NCI-H510A (cell line): ENCODE measurements at places on chromosomes 1 and 21.

- peak; percentile 84 for DNase-seq
These were observed at the start of gene ZNF697 for GRCh38 chr1:119647734-119648619. ZNF697 (minus strand) TSS chr1:119648266; CDS start chr1:119626100, 22,166 bp downstream.

GRCh38 chr1:7786795-7787194 is 2.7 kb downstream of the PER3 start:
- no peak for DNase-seq

DNA sequence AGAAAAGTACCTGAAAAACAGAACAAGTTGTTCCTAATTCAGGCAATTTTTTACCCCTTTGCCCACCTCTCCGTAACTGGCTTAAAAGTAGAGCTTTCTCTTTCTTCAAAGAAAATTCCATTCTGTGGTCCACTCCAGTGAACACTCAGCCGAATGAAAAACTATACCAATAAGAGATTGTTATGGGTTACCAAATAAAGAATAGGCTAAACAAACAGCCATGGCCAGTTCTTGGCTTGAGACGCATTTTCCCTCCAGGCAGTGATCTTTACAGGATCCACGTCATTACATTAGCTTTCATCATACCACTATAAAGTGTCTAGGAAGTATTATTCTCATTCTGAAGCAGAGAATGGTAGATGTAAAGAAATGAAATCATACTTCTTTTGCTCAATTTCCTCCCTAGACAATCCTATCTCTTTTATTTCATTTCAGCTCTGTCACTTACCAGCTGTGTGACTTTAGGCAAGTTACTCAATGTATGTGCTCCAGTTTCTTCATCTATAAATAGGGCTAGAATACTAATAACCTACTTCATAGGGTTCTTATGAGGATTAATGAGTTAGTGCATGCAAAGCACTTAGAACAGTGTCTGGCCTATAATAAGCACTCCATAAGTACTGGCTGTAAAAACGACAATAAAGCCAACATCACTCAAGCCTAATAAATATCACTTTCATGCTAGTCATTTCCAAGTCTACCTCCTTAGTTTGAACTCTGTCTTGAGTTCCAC is 26.5 kb upstream of the TRIM45 start:
- DNase-seq: no peak

- DNase-seq: no peak
These were observed 179.2 kb upstream of the FMN2 start for GRCh38 chr1:239912471-239912870.

DNA sequence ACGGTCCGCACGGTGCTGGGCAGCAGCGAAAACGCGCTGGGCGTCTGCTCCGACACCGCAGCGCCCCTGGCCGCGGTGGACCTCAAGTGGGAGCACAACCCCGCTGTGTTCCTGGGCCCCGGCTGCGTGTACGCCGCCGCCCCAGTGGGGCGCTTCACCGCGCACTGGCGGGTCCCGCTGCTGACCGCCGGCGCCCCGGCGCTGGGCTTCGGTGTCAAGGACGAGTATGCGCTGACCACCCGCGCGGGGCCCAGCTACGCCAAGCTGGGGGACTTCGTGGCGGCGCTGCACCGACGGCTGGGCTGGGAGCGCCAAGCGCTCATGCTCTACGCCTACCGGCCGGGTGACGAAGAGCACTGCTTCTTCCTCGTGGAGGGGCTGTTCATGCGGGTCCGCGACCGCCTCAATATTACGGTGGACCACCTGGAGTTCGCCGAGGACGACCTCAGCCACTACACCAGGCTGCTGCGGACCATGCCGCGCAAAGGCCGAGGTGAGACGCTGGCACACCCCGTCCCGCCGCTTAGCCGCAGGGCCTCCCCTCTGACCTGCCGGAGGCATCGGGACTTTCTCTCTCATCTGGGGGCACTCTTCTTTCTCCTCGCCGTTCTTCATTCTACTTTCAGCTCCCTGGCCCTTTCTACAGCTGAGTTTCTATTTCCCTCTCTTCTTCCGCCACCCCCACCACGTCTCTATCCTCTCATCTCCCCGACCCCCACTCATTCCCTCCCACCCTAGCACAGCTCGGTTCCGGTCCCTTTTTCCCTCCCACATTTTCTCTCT is 1.0 kb downstream of the NPR1 start:
- no peak for DNase-seq

DNA sequence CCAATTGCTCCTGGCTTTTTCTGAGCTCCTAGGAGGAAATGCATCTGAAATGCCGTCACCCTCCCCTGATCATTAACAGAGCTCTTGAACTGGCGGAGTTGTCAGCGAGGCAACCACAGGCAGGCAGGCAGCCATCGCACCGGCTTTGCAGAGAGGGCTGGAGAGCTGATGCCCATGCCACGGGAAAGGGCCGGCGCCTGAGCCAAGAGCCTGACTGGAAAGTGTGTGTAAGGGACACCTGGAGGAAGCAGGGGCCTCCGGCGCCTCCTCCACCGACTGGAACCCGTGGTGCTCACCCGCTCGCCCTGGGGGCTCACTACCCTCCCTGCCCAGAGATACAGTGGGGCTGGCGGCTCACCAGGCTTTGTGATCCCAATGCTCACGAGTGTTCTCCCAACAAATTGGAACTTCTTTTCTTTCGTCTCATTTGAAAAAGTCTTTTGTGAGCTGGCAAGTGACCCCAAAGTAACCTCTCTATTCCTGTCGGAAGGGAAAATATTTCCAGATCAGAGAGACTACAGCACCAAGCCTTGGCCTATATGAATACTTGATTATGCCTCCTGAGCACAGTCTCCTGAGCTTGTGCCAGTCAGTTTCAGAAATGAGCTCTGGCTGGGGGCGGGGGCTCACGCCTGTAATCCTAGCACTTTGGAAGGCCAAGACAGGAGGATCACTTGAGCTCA is 97.7 kb upstream of the SLC25A33 start:
- DNase-seq: peak; percentile 88
